ENCODE measurements at places on chromosomes 6 and 20. TPM values are rescaled to one million over a fixed set of nuclear protein-coding genes. Genes with fewer than 3 reads are reported as not detected.

DNA sequence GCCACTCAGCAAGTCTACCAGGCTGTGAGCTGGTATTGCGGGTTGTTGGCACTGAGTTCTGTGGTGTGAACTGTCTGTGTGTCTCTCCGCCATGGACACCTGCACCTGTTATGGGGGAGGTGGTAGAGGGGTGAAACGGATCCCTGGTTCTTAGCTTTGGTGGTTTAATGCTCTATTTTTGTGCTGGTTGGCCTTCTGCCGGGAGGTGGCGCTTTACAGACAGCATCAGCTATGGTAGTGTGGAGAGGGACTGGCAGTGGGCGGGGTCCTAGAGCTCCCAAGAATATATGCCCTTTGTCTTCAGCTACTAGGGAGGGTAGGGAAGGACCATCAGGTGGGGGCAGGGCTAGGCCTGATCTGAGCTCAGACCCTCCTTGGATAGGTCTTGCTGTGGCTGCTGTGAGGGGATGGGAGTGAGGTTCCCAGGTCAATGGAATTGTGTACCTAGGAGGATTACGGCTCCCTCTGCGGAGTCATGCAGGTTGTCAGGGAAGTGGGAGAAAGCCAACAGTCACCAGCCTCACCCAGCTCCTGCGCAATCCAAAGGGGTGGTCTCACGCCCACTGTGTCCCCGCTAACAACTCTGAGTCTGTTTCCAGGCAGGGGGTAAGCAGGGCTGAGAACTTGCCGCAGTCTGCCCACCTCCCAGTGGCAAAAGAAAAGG is 154.3 kb downstream of the CCDC170 start:
- H3K36me3 ChIP-seq, result no peaks in the 10 kb centered on the region
- no peaks in the 10 kb centered on the region for H3K4me1 ChIP-seq
- no peak overlapping the region for H3K4me3 ChIP-seq
- no peak overlapping the region for H3K27ac ChIP-seq

Gene SLC52A3
- not detected for total RNA-seq

DNA sequence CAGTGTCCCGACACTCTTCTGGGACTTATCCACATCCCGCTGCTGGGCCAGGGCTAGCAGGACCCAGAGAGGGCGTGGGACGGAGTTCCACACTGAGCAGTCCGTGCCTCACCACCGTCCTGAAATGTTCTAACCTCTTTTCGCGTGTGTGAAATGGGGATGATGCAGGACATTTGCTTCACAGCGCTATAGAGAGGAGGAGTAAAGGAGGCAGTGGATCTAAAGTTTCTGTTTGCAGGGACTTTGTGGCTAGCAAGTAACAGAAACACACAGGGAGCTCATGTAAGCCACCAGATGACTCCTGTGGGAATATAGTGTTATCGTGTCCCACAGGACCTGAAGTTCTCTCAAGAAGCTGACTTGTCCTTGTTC is 634 bp downstream of the ITPA start:
- no peaks in the 10 kb centered on the region for H3K36me3 ChIP-seq
- peaks cover 21% of the 10 kb centered on the region for H3K4me1 ChIP-seq
- H3K27me3 ChIP-seq, result no peaks in the 10 kb centered on the region
- peak overlapping the region; percentile 99 for H3K27ac ChIP-seq

GRCh38 chr6:7218406-7218988 is 94.5 kb downstream of the SSR1 start:
- no peaks in the 10 kb centered on the region for H3K27me3 ChIP-seq
- H3K4me1 ChIP-seq, result no peaks in the 10 kb centered on the region

Gene FAM209B
- total RNA-seq, result 4.4 TPM

DNA sequence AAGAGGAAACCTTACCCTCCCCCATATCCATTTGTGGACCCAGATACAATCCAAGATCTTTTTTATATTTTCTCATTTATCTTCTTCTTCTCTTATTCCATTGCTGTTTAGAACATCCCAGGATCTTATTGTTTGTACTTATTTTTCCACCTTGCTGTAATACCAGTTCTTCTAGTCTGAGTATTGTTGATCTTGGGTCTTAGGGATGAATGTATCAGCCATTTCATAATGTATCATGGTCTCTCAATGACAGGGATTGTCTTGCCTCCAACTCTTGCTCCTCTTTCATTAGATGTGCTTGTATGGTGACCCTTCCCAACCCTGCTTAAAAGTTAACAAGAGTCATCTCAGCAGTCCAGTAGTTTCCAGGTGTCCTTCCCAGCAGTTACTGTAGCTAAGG is 63.3 kb downstream of the MAP3K4 start:
- H3K27ac ChIP-seq, result no peak overlapping the region
- H3K4me3 ChIP-seq, result no peak overlapping the region
- H3K4me1 ChIP-seq, result peaks cover 12% of the 10 kb centered on the region
- H3K27me3 ChIP-seq, result no peaks in the 10 kb centered on the region
- DNase-seq, result no peak
- H3K36me3 ChIP-seq, result no peaks in the 10 kb centered on the region

DNA sequence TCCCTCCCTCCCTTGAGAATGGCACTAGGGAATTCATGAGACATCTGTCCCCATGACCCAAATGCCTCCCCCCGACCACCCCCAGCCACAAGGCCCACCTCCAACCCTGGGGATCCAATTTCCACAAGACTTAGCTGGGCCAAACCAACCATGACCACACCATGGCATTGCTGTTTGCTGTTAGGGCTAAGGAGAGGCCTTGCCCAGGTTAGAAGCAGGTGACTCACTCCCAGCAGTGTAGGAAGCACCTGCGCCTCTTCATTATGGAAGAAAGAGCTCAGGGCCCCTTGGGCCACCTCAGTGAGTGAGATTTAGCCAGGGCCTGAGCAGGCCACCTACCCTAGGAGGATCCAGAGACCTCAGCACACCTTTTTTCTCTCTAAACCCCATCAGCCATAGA is 337.9 kb downstream of the TAF4 start:
- no peak for DNase-seq
- H3K27ac ChIP-seq, result no peak overlapping the region
- H3K4me3 ChIP-seq, result no peak overlapping the region

Gene NMBR
- not detected for total RNA-seq

- H3K36me3 ChIP-seq, result no peaks in the 10 kb centered on the region
- no peak for DNase-seq
- no peaks in the 10 kb centered on the region for H3K4me1 ChIP-seq
- peaks cover 2% of the 10 kb centered on the region for H3K27me3 ChIP-seq
- H3K27ac ChIP-seq, result no peak overlapping the region
- H3K4me3 ChIP-seq, result no peak overlapping the region
Measured at GRCh38 chr6:26075063-26075717, 12.0 kb upstream of the HFE start.

GRCh38 chr20:63873477-63873971 is 8.5 kb downstream of the TPD52L2 start:
- H3K4me1 ChIP-seq, result peaks cover 12% of the 10 kb centered on the region
- no peak for DNase-seq
- no peaks in the 10 kb centered on the region for H3K36me3 ChIP-seq

DNA sequence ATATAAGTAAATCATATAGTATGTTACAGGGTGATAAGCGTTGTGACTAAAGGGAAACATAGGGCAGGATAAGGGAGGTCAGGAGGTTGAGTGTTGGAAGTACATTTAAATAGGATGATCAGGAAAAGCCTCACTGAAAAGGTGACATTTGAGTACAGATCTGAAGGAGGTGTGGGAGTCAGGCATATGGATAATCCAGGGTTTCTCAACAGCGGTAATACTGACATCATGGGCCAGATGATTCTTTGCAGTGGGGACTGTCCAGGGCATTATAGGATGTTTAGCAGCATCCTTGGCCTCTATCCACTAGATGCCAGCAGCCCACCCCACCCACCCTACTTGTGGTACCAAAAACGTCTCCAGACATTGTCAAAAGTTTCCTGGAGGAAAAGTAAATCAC is 292.6 kb upstream of the PREP start:
- H3K36me3 ChIP-seq, result no peaks in the 10 kb centered on the region
- H3K27ac ChIP-seq, result no peak overlapping the region
- peaks cover 8% of the 10 kb centered on the region for H3K27me3 ChIP-seq
- DNase-seq, result no peak
- no peaks in the 10 kb centered on the region for H3K4me1 ChIP-seq

- no peak overlapping the region for H3K4me3 ChIP-seq
- no peaks in the 10 kb centered on the region for H3K27me3 ChIP-seq
- DNase-seq, result no peak
- peaks cover 48% of the 10 kb centered on the region for H3K36me3 ChIP-seq
Measured at GRCh38 chr6:30283761-30284160, 43.0 kb upstream of the TRIM39 start.

Gene ZC2HC1B
- not detected for total RNA-seq

DNA sequence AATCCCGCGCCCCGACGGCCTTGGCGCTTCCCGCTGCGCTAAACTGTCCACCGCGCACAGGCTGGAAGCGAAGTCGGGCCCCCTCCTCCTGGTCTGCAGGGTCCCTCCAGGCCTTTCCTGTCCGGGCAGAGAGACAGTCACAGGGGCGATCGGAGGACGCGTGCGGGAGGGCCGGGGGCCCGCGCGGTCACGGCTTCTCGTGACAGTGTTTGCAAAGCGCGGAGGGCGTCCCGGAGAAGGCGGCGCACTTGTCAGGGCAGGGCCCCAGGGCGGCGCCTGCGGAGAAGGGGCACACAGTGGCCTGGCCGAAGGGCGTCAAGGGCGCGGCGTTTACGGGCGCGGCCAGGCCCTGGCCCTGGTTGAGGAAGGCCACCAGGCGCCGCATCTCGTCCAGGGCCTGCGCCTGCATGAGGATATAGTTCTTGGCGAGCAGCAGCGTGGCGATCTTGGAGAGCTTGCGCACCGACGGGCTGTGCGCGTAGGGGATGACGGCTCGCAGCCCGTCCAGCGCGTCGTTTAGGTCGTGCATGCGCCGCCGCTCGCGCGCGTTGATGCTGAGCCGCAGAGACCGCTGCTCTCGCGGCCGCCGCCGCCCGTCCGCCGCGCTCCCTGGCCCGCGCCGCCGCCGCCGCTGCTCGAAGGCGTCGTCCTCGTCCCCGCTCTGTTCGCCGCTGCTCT is 763 bp downstream of the BHLHE23 start:
- DNase-seq, result peak; percentile 15
- H3K27me3 ChIP-seq, result peaks cover 41% of the 10 kb centered on the region
- no peak overlapping the region for H3K27ac ChIP-seq
- H3K4me3 ChIP-seq, result peak overlapping the region; percentile 56

GRCh38 chr20:10781526-10781925 is 107.7 kb upstream of the JAG1 start:
- H3K27me3 ChIP-seq, result peaks cover 8% of the 10 kb centered on the region
- no peak for DNase-seq
- no peak overlapping the region for H3K4me3 ChIP-seq
- H3K36me3 ChIP-seq, result no peaks in the 10 kb centered on the region
- H3K4me1 ChIP-seq, result no peaks in the 10 kb centered on the region

GRCh38 chr6:116450769-116451740 is 10.1 kb upstream of the CALHM6 start:
- H3K27me3 ChIP-seq, result peaks cover 7% of the 10 kb centered on the region
- no peak overlapping the region for H3K4me3 ChIP-seq
- H3K4me1 ChIP-seq, result no peaks in the 10 kb centered on the region
- DNase-seq, result no peak

GRCh38 chr6:33017018-33017417 is 7.6 kb upstream of the HLA-DOA start:
- H3K4me1 ChIP-seq, result peaks cover 35% of the 10 kb centered on the region
- no peaks in the 10 kb centered on the region for H3K36me3 ChIP-seq
- no peak overlapping the region for H3K4me3 ChIP-seq
- no peak for DNase-seq
- no peak overlapping the region for H3K27ac ChIP-seq
- no peaks in the 10 kb centered on the region for H3K27me3 ChIP-seq

DNA sequence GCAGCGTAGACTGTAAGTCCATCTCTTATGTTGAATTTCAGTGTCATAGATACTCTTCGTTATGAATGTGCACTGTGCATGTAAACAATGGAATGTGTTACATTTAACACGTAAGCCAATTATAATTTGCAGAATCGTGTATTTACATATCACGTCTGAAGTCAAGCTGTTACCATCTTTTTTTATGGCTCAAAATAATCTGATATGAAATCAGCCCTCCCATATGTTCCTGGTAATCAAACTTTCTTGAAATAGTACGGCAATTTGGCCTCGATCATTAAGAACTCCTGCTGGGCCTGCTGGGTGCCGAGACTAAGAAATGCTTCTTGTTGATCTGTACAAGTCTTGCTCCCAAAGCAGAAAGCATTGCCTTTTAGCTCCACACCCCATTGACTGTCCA is 89.6 kb upstream of the DOK5 start:
- H3K36me3 ChIP-seq, result no peaks in the 10 kb centered on the region
- peaks cover 41% of the 10 kb centered on the region for H3K27me3 ChIP-seq
- H3K4me3 ChIP-seq, result no peak overlapping the region
- no peak for DNase-seq

DNA sequence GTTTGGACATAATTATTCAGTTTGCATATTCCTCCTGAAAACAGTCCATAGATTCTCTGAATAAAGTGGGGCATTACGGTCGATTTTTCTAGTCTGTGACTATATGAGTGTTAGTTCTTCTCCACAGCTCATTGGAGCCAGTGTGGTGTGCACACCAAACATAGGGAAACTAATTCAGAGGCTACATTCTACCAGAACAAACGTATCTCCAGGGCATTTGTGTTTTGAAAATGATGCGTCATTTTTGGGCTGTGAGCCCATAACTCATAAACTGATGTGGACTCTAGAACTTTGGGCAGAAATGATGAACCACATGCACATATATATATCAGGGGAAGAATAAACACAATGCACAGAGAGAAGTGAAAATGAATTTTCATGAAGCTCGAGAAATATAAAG is 41.8 kb downstream of the C6orf58 start:
- no peaks in the 10 kb centered on the region for H3K27me3 ChIP-seq
- no peak for DNase-seq
- no peak overlapping the region for H3K27ac ChIP-seq
- H3K4me3 ChIP-seq, result no peak overlapping the region

DNA sequence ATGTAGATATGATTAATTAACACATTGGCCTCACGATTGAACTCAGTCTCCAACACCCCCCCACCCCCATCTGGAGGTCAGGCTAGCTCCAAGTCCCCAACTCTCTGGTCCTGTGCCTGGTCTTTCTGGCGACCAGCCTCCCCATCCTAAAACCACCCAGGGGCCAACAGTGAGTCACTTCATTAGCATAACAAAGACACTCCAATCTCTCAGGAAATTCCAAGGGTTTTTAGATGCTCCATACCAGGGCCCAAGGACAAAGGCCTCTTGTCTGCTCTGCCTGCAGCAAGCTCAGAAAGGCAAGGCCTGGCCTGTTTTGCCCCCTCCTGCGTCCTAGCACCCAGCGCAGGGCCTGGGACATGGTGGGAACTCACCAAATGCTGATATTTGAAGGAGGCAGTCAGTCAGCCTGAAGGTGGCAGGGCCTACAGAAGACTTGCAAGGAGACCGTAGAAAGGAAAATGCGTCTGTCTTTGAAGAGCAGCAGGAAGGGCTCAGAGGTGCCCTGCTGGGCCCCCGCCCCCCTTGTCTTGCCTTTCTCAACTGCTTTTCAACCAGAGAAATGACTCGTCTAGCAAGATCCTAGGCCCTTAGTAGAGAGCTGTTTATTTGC is 184.7 kb downstream of the CDH4 start:
- DNase-seq, result no peak
- H3K27ac ChIP-seq, result no peak overlapping the region
- no peak overlapping the region for H3K4me3 ChIP-seq
- no peaks in the 10 kb centered on the region for H3K4me1 ChIP-seq
- H3K36me3 ChIP-seq, result no peaks in the 10 kb centered on the region
- peaks cover 18% of the 10 kb centered on the region for H3K27me3 ChIP-seq
